NCI-H748 treated with DMSO at 0.1 percent for 48 hours (cell line): ENCODE measurements at places on chromosomes 13 and 19.
A peak's percentile ranks its signal among the peaks of the same experiment; 100 is the strongest.

- DNase-seq = no peak
These were observed 121.0 kb downstream of the URI1 start for GRCh38 chr19:30062907-30063649.

DNA sequence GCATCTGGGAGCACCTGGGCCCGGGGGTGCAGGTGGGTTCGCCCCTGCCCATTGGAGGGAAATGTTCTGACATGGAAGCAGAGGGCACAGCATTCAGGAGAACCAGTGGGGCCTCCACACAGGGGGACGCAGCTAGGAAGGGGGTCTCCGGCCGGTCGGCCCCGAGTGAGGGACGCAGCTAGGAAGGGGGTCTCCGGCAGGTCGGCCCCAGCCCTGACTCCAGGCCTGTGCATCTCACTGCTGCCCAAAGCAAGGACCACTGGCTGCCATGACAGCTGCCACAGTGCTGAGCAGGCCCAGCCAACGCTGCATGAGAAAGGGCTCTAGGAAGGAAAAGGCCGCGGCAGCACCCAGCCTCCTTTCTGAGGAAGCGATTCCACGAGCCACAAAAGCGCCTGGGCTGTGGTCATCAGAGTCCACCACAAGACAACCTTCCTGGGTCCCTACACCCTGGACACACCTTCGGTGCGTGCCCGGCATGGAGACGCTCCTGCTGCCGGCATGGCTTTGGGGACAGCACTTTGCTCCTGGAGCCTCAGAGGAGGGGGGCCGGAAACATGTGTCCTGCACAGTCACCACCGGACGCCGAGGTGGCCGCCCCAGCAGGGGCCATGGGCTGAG lies 9.7 kb downstream of the RASA3 start:
- DNase-seq = no peak

- peak; percentile 23 for DNase-seq
These were observed 52.0 kb upstream of the GTF2F2 start for GRCh38 chr13:45068036-45069001.

GRCh38 chr13:99217461-99218110 lies 16.9 kb downstream of the UBAC2 start:
- no peak for DNase-seq

GRCh38 chr19:17737690-17738153 lies 13.6 kb upstream of the FCHO1 start:
- no peak for DNase-seq

DNA sequence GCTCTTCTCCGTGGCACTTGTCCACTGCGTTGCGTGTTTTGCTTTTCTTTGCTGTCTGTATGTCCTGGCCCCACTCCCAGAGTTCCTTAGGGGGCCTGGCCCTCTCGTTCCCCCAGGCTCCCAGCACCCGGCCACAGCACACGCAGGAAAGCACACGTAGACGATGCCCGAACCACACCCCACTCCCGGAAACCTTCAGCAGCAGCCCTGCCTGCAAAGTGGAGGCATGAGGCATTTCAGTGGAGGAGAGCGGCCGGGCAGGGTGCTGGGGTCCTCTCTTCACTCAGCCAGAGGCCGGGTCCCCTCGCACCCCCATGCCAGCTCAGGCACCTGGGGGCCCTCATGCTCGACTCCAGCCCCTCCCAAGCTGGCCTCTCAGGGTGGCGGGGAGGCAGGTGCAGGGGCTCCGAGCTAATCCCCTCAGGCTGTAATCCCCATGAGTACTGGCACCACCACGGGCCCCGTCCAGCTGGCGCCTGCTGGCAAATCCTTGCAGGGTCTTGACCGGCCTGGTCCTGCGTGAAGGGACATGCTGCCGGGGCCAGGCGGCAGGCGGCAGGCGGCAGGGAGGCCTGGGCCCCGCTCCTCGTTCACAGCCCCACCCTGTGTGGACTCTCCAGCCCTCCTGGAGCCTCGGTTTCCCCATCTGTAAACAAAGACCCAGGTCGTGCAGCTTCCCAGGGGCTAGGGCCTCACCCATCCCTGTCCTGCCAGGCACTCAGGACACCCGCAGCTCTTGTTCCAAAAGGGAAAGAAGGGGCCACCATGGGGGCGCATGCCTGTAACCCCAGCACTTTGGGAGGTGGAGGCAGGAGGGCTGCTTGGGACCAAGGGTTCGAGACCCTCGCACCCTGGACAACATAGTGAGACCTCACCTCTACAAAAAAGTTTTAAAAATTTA lies 7.0 kb downstream of the PIP5K1C start:
- DNase-seq = no peak
